ENCODE measurements at places on chromosomes 11 and 22.

DNA sequence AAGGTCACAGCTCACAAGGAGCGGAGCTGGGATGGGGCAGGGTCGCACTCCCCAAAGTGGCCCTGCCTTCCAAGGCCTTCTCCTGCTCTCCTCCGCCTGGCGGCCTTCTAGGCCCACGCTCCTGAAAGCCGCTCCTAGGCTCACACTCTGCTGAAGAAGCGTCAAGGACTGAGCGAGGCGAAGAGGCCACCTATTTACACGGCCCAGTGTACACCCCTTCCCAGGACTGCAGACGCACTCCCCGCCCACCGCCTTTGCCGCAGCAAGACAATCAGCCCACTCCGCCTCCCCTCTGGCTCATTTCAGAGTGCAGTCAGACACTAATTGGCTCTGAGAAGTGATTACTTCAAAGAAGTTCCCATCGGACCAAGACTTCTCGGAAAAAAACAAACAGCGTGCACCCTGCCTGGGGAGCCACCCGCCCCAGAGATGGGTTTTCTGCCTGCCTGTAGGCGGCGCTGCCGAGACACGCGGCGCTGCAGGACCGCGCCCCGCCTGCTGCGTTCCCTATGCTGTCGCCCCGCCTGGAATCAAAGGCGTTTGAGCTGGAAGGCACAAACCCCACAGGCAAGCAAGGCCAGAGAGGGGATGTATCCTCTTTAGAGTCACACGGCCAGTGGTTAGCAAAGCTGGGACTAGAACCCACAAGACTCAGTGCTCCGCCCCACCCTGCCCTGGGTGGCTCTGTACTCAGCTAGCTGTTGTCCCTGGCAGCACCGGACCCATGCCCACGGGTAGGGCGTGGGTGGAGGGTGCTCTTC lies 414.8 kb downstream of the BUD13 start:
- no peak for DNase-seq

DNA sequence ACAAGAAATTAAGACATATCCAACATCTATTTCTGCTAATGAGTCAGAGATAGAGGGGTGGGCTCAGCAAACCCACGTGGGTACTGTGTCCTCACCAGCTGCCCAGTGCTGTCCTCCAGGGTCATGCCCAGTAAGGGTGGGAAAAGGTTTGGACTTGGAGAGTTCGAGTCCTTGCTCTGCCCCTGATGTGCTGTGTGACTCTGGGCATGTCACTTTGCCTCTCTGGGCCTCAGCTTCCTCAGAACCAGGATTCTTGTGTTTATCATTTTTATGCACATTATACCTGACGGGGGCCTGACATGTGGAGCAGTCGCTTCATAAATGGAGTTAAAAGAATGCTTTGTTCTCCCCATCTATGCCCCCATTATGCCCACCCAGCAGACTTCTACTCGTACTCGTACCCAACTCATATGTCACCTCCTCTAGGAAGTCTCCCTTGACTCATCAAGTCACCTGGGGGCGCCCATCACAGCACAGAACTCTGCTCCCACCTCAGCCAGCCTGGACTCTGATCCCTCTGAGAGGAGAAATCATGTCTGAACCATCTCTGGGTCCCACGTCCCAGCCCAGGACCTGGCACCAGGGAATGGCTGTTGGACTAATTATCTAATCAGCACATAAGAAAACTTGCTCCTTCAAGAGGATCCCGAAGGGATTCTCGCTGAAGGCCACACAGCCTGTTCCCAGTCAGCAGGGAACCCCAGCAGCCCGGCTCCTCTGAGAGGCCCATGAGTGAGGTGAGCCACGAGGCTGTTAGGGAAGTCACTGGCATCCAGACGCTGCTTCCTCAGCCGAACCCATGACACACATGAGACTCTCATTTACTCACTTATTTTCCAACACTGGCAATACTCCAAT lies 38.7 kb upstream of the TSKU start:
- DNase-seq: peak; percentile 12

DNA sequence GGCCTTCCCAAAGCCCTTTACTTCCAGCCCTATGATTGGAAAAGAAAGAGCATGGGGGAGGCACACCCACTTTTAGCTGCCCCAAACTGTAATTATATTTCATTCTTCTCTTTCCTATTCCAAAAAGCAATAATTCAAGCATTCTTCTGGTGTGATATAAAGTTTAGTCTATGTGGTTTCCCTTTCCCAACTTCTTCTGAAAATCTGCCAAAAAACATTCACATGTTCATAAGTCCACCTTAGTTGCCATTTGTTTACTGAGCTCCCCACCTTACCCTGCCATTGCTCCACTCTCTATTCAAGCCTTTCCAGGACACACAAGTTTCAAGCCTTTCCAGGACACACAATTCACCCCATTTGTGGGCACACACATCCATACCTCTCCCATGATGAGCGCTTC lies 111.6 kb upstream of the BMAL1 start:
- DNase-seq: no peak

DNA sequence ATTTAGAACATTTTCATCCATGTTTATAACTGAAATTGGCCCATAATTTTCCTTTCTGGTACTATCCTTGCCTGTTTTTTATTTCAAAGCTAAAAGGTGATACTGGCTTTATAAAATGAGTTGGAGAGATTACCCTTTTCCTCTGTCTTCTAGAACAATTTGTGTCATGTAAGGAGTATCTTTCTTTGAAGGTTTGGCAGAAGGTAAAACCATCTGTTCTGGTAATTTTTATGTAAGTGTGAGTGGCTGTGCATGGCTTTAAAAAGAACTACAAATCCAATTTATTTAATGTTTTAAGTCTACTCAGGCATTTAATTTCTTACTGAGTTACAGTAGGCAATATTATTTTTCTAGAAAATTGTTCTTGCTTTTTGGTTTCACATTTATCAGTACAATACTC lies 7.7 kb upstream of the MRGPRD start:
- no peak for DNase-seq

- no peak for DNase-seq
Measured at GRCh38 chr22:43267332-43267980, 75.7 kb downstream of the SCUBE1 start.

DNA sequence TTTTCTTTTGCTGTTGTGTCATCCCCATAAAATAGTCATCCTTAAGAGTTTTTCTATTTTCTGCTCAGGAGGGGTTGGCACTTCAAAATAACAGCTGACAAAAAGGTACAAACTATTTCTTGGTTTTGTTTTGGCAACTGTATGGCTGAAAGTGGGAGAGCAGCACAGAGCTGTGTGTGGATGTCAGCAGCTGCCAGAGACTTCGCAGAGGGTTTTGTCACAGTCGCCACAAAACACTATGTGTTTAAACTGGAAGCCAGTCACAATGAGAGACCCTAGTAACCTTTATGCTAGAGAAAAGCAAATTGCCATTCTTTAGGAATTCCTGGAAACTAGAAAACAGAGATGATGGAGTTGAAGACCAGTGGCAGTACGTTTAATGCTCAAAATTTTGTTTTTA lies 189.6 kb upstream of the CCDC90B start:
- no peak for DNase-seq

- no peak for DNase-seq
Measured at GRCh38 chr22:37193629-37194191, 5.7 kb upstream of the C1QTNF6 start.
